ENCODE measurements at places on chromosomes 6 and 20. TPM values are rescaled to one million over a fixed set of nuclear protein-coding genes. Genes with fewer than 3 reads are reported as not detected.

DNA sequence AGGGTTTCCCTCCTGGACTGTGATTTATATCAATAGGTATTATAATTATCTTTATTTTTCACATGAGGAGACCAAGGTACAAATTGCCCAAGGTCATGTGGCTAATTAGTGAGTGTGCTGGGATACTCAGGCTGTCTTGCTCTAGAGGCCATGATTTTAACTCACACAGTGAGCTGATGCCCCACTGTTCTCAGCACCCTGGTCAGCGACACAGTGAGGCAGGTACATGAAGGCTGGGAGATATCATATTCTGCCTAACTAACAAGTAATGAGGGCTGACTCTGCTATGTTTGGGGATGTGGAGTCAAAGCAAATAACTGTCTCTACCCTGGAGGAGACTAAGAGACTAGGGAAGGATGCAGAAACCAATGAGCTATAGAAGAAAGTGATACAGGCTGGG, 501.1 kb downstream of the PTPRT start:
- no peak for DNase-seq

GRCh38 chr6:2751871-2752270, 1.1 kb upstream of the MYLK4 start:
- no peak for DNase-seq

GRCh38 chr6:19167251-19167650, 669.9 kb upstream of the ID4 start:
- peak; percentile 19 for DNase-seq

- DNase-seq, result no peak
Observed at GRCh38 chr6:75933387-75933975, 139.0 kb downstream of the IMPG1 start.

GRCh38 chr6:91637217-91637616, 1050.3 kb upstream of the MAP3K7 start:
- no peak for DNase-seq

- DNase-seq, result no peak
Observed at GRCh38 chr6:87095087-87095509, at the start of gene CGA. Gene CGA, minus strand, starts transcription at chr6:87095106. Its CDS starts 6,906 bp downstream, at chr6:87088200.

The TUBB1 gene
- not detected for polyA plus RNA-seq

DNA sequence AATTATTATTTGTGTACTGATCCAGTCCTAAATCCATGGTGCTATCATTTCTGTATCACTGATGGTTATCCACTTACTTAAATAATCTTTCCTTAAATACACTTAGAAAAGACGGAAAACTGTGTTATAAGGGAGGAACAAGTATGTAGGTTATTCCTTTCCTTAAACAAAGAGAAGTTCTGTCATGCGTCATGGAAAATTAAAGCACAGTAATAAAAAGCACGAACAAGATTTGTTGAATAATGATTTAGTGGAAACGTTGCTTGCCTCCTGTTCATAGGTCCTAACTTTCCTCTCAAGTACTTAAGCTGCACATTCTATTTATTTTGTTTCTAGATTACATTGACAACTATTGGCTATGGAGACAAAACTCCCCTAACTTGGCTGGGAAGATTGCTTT, 120.4 kb downstream of the KHDC1L start:
- no peak for DNase-seq

DNA sequence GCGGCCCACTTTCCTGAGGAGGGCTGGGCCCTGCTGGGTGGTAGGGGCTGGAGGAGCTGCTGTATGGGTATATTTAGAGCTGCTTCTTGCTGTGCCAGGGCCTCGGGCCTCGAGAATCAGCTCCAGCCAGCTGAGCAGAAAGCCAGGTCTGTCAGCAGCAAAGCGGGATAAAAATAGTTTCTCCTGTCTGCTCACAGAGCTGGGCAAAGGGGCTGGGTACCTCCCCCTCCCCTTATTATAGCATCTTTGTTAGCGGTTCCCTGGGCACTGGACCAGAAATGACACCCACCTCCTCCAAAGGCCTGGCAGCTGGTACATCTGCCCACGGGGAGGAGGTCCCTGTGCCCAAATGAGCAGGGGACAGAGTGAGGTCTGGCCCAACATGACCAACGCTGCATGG, 6.0 kb downstream of the SCRT2 start:
- DNase-seq, result no peak

- DNase-seq, result no peak
Observed at GRCh38 chr6:70309243-70309642, 6.4 kb upstream of the COL9A1 start.

- DNase-seq, result no peak
Observed at GRCh38 chr20:18284805-18285533, 3.4 kb upstream of the ZNF133 start.

The TRDN gene
- polyA plus RNA-seq, result not detected

DNA sequence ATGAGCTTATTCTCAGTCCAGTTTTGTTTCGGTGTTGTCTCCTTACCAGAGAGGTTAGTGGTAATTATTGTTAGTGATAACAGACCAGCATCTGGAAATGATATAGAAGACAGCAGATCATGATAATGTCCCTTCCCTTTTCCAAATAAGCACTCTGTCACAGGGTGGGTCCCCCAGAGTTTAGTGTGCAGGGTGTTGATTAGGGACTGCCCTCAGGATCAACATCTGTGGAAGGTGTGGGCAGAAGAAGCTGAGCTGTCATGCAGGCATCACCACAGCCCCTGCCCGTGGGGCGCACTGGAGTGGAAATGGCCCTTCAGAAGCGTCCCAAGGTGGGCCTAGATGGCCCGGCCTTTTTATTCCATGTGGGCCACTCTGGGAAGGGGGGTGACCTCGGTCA, 67.6 kb upstream of the DTNBP1 start:
- DNase-seq, result no peak

DNA sequence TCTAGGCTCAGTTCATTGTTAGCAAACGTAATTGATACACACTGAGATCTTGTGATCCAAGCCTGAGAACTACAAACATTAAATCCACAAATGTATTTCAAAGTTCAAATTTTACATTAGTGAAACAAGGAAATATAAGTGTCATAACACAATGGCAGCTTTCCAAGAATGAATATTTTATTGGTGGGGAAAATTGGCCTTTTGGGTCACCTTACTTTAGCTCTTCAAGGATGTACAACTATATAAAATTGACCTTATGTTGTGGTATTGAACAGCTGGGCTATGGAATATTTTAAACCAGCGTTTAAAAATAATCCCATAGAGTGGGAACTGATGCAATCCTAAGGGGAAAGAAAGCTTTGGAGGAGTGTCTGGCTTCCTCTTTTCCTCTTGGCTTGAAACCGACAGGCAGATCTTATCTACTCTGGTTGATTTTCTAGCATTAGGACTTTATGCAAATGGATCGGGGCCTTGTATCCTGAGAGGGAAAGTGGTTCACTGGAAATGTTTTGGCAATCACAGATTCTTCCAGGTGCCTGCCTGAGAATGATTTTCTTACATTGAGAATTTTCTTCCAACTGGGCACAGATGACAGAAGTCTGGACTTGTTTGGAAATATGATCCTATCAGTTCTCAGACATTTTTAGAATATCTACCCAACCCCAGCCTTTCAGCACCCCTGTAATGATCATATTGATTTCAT, 184.8 kb upstream of the ECI2 start:
- DNase-seq, result no peak

- DNase-seq, result no peak
Observed at GRCh38 chr6:168835991-168836390, 395.0 kb downstream of the SMOC2 start.

GRCh38 chr6:100335991-100336390, 128.7 kb downstream of the SIM1 start:
- no peak for DNase-seq

The SRXN1 gene
- 7.4 TPM for polyA plus RNA-seq

- peak; percentile 92 for DNase-seq
Observed at GRCh38 chr6:148440877-148441453, 98.3 kb downstream of the SASH1 start.

The C20orf144 gene
- polyA plus RNA-seq, result 0.14 TPM

The PI16 gene
- polyA plus RNA-seq, result 9.0 TPM

The FITM2 gene
- polyA plus RNA-seq, result 7.6 TPM

The PSORS1C2 gene
- not detected for polyA plus RNA-seq

DNA sequence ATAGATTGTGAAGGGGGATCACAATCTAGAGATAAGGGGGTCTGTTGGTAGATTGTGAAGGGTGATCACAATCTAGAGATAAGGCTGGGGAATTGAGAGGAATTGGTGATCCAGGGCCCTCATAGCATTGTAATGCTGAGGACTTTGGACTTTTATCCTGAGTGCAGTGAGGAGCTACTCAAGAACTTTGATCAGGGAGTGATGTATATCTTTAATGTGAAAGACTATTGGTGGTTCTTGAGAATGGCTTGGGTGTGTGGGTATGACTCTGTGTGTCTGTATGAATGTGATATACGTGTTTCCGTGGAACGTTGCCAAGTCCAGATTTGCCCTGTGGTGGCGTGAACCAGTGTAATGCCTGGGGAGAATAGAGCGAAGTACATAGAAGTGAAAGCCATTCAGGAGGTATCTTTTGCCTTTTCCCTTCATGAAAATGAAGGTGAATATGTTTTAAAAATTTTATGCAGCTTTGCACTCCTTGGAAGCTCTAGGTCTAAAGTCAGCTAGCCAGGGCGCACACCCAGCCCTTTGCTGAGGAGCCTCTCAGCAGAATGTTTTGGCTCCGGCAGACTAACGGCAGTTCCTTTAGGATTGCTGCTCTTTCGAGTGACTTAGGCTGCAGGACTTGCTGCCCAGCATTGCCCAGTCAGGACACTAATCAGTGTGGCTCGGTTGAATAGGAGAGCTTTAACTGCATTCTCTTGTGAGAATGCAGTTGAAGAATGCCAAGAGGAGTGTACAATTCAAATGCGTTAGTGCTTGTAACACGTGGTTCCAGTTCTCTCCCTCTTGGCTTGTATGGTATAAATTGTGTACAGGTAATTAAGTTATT, 3.5 kb downstream of the ZFAND3 start:
- peak; percentile 7 for DNase-seq

DNA sequence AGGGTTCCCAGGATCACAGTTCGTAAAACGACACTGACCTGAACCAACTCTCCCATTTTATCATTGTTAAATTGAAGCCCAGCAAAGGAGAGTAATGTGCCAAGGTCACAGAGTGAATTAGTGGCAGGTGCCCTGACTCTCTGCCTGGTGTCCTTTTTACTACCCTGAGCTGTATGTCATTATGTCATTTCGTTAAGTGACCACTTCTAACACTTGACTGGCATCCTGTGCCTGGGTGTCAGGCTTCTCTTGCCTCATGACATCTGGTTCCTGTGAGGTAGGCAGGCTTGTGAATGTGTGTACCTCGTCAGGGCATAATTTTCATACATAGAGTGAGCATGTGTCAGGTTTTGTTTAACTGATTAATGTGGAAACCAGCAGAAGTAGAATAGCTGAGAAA, 48.6 kb downstream of the RALY start:
- no peak for DNase-seq

GRCh38 chr6:53280207-53280606, 68.5 kb downstream of the ELOVL5 start:
- no peak for DNase-seq

DNA sequence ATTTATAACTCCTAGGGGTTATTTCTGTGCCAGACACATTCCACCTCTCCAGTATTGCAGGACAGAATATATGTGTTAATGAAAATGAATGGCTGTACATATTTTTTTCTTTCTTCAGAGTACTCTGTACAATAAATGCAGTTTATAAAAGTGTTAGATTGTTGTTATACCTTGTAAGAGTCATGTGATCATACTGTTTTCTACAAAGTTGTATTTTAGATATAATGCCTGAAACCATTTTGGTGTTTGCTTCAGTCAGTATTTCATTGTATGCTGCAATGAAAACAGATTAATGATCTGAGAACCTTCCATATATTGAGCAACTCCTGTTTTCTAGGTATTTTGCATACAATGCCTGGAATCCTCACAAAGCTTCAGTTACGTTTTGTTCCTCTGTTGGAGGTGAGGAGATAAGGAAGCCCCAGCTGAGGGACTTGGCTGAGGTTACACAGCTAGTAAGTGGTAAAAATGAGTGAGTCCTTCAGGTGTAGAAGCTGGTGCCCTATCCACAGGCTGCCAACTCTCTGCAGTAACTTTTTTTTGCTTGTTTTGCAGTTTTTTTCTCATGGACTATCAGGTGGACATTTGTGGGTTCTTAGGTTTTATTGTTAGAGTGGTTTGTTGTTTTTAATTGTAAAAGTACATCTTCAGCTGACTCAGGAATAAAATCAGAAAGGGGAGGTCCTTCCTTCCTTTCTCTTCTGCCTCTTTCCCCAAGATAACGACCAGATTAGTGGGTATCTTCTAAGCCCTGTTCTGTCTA, 11.6 kb downstream of the PDCD2 start:
- DNase-seq, result no peak

DNA sequence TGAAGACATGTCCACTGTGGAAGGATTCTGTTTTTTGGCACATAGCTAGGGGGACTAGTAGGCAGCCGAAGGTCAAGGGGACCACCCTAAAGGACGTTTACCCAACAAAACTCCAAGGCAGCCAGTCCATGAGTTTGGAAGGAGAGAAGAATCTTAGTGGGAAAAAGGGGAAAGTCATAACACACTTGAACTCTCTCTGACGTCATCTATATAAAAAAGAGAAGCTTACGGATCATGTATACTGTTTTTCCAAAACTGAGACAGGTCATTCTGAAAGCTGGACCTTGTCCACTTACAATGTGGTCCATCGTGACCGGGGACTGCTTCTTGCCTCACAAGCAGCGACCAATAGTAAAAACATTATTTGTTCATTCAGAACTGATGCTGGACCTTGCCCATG, 95.5 kb downstream of the MBOAT1 start:
- DNase-seq, result no peak

DNA sequence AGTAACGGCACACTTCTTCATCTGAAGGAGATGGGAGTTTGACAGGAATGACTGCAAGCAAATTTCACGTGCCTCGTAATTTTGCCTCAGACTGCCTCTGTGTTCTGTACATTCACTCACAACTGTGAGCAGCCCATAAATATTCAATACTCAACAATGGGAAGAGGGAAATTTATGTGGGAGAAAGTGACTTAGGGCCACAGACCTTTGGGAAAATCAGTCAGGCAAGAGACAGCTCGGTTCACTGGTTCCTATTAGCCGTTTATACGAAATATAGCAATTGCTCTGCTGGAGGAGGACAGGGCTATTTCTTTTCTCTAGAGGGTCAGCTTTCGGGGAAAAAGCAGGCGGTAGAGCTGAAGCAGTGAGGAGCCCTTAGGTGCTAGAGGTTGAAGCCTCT, 28.0 kb downstream of the OPN5 start:
- DNase-seq, result peak; percentile 13
